ENCODE measurements at places on chromosomes 2 and 18.

GRCh38 chr2:238043851-238044250 is 16.9 kb upstream of the SCLY start:
- DNase-seq = no peak

- no peak for DNase-seq
These were observed 2016.1 kb upstream of the PIK3C3 start for GRCh38 chr18:39938676-39939608.

DNA sequence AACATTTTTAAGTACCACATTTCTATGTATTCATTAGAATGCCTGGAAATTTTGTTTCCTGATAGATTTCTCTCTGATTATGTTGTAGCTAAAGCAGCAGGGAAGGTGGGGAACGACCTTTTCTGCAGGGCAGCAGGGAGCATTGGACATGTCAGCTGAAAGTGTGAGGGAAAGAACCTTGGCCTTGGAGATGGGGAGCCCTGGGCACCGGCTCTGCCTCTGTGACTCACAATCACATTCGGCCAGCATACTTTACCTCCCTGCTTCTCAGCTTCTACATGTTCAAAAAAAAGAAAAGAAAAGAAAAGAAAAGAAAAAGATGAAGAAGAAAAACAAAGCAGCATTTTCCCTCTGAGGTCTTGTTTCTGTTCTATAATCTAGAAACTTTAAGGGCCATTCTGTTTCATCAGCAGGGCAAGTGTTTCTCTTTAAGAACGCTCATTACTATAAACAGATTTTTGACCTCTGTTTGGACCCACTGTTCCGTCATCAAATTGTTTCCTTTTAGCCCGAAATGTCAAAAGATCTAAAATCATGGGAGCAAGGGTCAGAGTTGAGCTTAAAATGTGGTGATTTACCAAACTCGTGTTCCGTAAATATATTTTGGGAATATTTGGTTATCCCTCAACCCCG is 27.9 kb downstream of the SETBP1 start:
- no peak for DNase-seq

DNA sequence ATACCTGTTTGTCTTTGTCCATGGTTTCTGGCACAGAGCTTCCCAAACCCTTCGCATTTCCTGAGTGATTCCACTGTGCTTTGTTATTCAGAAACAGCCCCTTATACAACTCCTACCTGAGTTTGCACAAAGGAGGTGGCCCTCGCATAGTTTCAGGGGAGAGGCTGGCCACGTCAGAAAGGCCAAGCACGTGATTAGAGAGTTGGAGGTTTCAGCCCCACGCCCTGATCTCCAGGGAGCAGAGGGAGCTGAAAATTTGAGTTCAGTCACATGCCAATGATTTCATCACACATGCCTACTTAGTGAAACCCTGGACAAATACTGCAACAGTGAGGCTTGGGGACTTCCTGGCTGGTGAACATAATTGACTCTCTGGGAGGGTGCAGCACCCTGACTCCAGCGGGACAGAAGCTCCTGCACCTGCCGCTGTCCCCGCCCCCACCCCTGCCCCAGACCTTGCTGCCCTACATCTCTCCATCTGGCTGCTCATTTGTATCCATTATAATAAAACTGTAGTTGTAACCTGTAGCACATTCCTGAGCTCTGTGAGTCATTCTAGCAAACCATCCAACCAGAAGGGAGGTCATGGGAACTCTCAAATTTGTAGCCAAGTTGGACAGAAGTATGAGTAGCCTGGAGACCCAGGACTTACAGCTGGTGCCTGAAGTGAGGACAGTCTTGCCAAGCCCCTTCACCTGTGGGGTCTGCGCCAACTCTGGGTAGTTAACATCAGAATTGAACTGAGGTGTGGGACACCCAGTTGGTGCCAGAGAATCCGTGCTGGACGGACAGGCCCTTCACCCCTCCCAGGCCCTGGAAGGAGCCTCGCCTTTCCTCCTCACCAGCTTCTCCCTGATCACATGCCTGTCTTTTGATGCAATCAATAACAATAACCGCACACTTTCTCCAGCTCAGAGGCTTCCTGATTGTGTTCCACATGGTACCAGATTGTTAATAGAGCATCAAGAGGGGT is 224.3 kb downstream of the ANAPC1 start:
- DNase-seq = peak; percentile 95

DNA sequence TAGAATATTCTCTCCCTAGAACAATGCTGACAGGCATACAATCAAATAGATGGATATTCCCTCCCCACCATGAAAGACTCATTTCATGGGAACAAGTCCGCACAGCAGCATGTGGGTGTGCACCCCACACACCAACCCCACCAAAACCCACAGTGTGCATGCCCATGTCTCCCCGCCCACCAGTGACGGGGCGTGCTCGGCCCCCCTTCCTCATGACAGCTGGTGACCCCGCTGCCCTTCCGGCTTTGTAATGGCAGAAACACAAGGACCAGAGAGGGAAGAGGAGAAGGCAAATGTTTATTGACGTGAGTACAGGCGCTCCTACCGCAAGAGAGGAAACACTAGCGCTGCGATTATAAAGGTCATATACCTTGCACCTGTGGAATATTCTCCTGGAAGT is 30.8 kb upstream of the ODC1 start:
- DNase-seq = no peak

- DNase-seq = peak; percentile 52
These were observed 31.0 kb downstream of the GAD1 start for GRCh38 chr2:170847716-170848115.

DNA sequence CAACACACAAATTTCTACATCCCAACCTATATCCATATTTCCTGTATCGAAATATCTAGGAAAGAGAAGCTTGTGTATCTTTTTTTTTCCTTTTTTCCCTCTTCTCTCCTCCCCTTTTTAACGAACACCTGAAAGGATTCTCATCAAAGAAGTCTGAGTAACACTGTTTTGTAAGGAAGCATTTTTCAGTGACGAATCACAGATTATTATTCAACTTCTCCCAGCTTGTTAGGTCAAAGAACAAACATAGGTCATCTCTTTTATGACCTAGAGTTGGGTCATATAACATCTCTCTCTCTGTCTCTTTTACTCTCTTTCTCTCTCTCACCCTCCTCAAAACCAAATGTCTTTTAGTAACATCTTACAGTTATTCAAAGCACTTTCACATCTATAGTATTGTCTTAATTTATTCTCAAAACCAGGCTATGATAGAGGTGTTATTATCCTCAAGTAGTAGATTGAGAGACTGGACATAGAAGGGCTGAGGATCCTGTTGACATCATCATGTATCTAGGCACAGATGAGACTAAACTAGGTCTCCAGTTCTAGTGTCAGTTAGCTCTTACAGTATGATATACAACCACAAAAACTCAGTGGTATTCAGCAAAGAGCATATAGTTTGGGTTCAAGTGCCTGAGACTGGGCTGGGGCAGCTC is 80.1 kb upstream of the SPOPL start:
- DNase-seq = peak; percentile 69

GRCh38 chr18:21057112-21057511 is 54.5 kb downstream of the ROCK1 start:
- DNase-seq = no peak

DNA sequence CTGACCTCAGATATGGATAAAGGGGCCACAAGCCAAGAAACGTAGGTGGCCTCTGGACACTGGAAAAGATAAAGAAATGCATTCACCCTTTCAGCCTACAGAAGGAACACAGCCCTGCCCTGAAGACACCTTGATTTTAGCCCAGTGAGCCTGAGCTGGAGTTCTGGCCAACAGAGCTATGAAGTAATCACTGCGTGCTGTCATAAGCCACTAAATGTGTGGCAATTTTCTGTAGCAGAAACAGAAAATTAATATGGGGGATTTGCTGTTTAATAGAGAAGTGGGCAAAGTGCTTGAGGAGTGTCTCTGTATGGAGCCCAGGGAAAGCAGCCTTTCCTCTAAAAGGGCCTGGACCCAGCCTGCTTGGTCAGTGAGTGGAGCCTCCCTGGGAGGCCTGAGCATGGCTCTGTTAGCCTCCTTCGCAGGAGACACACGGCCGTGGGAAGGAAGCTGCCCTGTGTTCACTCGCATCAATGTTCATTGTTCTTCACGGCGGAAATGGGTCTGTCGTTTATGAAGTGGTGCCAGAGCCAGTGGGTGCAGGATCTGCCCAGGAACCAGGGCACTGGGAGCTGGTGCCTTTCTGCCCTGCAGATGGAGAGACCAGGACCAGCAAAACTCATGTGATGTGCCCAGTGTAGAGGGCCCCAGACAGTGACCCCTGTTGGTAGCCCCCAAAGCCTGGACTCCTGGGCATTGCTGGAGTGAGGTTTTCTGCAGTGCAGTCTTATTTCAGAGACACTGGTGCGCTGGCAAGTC is 268.9 kb downstream of the NDUFA10 start:
- no peak for DNase-seq

DNA sequence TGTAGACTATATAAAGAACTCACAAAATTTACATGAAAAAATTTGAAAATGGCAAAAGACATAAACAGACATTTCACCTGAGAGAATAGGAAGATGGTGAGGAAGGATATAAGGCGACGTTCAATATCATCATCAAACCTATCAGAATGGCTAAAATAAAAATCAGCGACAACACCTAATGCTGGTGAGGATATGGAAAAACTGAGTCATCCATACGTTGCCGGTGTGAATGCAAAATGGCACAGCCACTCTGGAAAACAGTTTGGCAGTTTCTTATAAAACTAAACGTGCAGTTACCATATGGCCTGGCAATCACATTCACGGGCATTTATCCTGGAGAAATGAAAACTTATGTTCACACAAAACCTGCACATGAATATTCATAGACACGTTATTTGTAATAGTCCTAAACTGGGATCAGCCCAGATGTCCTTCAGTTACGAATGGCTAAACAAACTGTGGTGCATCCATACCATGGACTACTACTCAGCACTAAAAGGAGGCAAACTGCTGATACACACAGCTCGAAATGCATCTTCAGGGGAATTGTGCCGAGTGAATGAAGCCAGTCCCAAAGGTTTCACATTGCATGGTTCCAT is 63.1 kb upstream of the TXNDC2 start:
- DNase-seq = no peak

GRCh38 chr2:43611987-43612894 is 16.4 kb upstream of the THADA start:
- peak; percentile 72 for DNase-seq

DNA sequence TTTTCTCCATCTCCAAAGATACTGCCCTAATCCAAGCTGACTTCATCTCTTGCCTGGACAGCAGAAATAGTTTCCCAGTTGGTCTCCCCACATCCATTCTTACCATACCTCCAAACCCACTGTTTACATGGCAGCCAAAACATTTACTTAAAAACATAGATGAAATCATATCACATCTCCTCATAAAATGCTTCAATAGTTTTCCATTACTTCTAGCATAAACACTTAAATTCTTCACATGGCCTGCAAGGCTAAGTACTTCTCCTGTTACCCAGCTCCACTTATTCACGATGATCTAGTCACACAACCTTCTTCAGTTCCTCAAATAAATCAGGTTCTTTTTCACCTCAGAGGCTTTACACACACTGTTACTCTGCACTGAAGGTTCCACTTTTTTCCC is 185.8 kb upstream of the ACVR2A start:
- DNase-seq = peak; percentile 32

DNA sequence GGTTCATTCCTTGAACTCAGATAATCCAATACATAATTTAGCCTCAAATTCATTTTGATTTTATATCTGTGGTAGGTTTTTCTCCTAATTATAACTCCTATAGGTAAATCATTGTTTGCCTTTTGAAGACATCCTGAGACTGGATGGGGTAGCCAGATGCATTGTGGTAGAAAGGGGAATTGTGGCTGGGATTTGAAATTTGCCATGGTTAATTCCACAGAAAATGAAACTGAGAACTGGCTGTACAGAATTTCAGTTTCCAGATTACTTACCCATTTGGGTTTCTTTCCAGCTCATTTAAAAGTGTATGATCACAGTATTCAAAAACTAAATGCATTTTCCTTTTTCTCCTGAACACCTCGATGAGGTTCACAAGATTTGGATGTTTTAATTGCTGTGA is 18.2 kb downstream of the CDKL4 start:
- no peak for DNase-seq

- DNase-seq = no peak
These were observed 288 bp upstream of the RDH14 start for GRCh38 chr2:18560797-18561085.

DNA sequence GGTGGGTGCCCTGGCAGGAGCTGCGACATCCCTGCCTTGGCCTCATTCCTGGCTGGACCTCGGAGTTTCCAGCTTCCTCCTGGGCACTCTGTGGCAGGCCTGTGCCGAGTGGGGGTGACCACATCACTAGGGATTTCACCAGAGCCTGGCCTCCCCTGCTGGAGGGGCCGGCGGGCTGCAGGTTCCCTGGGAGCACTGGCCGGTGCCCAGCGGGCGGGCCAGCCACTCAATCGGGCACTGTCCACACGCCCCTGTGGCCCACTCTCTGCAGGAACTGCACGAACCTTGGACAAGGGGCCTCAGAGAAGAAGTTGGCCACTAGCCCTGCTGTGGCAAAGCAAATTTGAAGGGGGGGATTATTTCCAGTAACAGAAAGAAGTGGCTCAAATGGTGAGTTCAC is 110.7 kb upstream of the APCDD1 start:
- no peak for DNase-seq

GRCh38 chr2:99242151-99242550 is 13.3 kb downstream of the LYG2 start:
- DNase-seq = no peak

DNA sequence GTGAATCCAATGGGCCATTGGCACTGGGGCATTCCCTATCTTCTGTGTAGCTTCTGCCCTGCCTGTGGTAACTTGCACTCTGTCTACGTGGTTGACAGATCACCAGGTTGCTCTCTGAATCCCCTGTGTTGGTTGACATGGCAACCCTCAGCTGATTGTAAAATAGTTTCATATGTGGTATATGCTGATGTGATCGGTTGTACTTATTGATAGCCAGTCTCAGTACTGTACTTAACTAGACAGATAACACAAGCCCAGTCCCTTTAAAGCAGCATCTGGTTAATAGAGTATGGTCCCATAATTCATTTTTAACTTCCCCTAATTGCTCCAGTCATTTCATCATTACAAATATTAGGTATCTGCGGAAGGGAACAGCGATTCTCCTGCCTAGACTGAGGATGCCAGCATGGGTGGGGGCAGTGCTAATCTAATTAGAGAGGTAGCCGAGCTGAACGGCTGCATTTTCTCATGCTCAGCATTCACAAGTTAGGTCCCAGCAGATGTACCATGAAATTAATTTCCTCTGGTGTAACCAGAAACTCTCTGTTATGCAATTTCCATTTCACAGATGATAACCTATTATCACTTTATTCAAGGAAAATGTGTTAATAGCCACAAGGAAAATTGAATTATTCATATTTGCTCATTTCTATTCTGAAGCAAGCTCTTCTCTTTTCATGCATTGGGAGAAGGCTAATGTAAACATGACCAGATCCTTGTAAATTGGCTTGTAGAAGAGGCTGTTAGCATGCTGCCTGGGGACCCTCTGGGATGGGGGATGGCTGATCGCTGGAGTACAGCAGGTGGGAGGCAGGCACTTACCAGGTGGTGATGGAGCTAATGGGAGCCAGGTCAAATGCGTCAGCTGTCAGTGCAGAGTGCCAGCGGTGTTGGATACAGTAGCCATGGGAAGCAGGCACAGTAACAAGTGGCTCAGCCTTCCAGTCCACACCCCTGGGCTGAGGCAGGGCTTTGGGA is 608.3 kb downstream of the GALR1 start:
- DNase-seq = no peak

GRCh38 chr18:12033643-12034025 is 52.3 kb downstream of the IMPA2 start:
- no peak for DNase-seq

- DNase-seq = peak; percentile 38
These were observed 891.6 kb upstream of the CRIM1 start for GRCh38 chr2:35463805-35464596.

All from M059J (cell line).